T-helper 22 cell (primary cell): ENCODE measurements at places on chromosomes 11 and 22.

DNA sequence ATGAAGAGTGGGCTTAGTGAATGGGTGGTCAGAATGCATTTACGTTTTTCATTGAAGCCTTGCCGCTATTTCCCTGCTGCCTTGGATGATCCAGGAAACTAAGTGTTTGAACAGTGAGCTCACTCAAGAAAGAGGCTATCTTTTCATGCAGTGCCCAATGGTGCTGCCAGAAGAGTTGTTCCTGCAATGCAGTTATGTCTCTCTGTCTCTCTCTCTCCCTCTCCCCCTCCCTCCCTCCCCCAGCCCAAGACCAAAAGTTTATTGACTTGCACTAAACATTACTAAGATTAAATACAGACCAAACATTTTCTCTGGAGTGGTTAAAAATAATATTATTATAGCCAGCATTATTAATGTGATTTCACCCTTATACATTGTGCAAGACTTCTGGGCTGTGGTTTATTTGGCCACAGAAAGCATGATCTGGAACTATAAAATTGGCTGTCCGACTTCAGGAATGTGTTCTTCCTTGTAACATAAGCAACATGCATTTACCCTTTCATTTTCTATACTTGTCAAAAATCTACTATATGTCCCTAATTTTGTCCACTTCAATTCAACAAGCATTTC lies 6.6 kb upstream of the FUT4 start:
- no peak for DNase-seq

DNA sequence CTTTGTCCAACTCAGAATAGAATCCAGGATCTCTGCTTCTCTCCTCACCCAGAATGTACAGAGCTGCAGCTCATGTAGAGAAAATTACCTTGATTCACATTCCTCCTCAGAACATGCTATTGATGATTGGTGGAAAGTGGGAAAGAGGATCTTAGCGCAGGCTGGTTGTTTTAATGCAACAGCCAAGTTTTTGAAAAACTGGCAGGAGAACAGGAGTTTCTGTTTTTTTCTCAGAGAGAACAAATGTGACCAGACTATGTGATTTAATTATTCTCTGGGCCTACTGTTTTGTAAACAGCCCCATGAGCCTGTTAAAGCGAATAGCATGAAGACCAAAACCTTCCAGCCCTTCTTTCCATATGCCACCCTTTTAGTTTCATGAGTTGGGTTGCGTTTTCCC lies 19.1 kb upstream of the IL18BP start:
- DNase-seq, result no peak

DNA sequence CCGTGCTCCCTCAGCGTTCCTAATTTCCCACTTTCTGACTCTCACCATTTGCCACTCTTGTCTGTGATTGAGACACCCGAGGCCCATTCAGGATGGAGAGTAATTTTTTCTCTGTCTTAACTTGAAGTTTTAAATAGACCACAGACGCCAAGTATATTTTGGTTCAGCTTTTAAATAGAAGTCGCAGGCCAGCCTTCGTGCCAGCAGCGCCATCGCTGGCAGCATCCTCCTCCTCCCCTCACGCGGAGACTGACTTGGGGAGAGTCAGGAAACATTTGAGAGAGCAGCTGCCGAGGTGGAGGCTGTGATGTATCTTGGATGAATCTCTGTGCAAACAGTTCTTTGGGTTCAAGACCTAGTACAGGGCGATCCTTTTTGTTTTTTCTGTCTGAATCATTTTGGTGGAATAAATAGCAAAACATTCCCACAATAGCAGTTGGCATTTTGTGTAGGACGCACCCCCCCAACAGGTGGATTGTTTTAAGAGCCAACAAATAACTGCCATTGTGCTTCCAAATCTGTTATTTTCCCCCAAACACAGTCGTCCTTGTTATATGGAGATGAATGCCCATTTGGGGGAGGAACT lies 889 bp upstream of the DMC1 start:
- DNase-seq, result no peak

DNA sequence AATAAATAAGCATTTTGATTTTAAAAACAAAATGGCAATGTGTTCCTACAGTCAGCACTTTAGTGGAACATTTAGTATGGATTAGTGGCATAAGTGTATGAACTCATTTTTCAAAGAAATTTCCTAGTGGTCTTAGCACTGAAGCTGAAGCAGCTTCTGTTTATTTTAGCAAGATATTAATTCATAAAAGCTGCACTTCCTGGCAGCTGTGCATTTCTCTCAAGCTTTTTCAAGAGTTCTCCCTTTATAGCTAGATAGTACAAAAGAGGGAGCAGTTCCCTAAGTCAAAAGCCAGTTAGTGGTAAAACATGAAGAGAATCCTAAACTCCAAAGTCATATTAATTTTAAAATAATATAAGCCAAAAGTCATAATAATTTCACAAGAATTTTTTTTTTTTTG lies 1036.0 kb upstream of the CCDC90B start:
- DNase-seq, result no peak

DNA sequence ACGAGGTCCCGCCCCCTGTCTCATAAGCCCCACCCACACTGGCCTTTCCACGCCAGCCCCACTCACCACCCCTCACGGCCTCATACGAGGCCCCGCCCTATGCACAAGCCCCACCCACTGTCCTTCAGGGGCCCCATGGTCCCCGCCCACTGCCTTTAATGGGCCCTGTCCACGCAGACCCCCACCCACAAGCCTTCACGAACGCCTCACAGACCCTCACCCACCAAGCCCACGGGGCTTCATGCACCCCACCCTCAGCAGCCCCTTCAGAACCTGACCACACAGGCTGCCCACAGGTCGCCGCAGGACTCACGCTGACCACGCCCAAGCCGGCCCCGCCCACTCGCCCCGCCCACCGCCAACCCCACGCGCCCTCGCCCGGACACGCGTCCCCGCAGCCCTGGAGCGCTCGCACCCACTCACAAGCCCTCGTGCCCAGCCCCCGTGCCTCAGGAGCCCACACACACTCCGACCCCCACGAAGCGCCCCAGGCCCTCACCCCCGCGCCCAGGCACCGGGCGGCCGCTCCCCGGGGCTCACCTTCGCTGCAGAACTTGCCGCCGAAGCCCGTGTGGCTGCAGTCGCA lies 10.5 kb downstream of the NRXN2 start:
- no peak for DNase-seq
